ENCODE measurements at places on chromosomes 1 and 21. TPM values are rescaled to one million over a fixed set of nuclear protein-coding genes. Genes with fewer than 3 reads are reported as not detected.

Gene NPHS2
- not detected for polyA plus RNA-seq

Gene TGFBR3
- polyA plus RNA-seq: 1.2 TPM

Gene CNR2
- not detected for polyA plus RNA-seq

Gene JTB
- polyA plus RNA-seq: 71.7 TPM

Gene PAX7
- polyA plus RNA-seq: not detected

Gene IVL
- 231 TPM for polyA plus RNA-seq

Gene BNIPL
- 25.8 TPM for polyA plus RNA-seq

Gene PCP4
- polyA plus RNA-seq: not detected

Gene MYOC
- polyA plus RNA-seq: not detected

DNA sequence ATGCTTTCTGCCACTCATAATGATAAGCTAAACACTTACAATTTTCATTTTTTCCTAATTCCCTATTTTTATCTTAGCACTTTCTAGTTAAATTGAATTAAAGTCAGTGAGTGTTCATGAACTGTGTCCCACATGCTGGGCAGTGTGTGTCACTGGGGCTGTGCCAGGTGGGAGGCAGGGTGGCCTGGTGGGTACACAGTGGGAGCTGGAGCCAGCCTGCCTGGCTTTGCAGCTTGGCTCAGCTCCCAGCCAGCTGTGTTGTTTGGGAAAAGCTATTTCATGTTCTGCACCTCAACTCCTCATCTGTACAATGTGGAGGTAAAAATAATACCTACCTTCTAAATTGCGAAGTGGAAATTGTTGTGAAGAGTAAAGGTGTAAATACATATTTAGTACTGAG lies 238.4 kb downstream of the PLA2G4A start:
- DNase-seq: no peak

DNA sequence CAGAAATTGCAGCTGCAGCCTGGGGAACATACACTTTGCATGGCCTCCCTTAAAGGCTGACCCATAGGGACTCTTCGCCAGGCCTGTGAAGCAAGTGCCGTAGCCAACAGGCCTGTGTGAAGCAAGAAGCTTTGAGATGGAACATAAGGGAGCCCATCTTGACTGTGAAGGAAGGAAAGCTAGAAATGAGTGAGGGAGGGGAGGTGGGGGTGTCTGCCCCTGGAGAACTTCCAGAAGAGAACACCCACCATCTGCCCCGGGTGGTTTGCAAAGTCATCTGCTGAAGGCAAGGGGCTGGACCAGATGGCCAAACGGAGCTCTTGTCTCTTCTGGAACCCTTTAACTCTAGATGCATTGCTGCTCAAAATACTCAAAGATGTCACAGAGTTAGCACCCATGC lies 103.3 kb upstream of the GRIK3 start:
- no peak for DNase-seq

DNA sequence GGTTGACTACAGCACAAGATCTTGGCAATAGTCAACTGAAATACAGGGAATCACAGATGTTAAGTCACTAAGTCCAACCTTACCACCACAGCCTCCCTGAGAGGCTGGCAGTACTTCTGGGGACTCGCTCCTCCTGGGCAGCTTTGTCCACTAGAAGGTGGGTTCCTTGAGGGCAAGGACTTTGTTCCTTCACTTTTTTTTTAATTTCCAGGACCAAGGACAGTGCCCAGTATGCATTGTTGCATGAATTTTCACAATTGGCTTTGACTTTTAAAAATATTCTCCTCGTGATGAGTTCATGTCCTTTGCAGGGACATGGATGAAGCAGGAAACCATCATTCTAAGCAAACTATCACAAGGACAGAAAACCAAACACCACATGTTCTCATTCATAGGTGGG lies 96.7 kb upstream of the IGSF21 start:
- no peak for DNase-seq

GRCh38 chr1:78275906-78276685 lies 214.7 kb upstream of the PTGFR start:
- no peak for DNase-seq

DNA sequence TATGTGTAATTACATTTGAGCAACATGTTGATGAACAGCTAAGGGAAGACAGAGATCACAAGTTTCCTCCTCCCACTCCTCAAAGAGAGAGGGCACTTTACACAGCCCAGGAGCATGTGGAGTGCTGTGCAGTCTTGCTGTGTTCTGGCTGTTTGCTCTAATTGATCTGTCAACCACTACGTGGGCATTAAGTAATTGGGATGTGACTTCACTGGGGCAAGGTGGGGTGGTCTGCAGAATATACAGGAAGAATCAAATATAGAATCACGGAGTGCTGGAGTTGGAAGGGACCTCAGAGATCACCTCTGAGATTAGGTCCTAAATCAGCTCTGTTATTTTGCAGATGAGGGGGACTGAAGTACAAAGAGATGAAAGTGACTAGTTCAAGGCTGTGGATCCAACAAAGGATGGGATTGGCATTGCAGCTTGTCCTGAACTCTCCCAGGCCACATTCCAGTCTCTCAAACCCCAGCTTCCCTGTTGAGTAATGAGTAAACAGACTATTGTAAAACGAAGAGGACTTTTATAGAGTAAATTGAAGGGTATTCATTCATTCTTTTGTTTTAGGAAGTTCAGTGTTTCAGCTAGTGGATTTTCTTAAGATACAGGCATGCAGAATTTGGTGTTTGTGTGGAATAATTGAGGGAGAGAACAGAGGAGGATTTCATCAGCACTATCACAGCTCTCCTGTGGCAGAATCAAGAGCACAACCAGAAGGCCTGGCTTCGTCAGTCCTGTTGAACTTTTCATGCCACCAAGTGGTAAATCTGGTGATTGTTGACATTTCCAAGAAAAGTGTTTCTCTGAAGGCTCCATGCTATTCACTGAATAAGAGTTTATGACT lies 22.4 kb downstream of the NOS1AP start:
- DNase-seq: no peak

- no peak for DNase-seq
Measured at GRCh38 chr1:119600561-119600960, 47.5 kb downstream of the ZNF697 start.

DNA sequence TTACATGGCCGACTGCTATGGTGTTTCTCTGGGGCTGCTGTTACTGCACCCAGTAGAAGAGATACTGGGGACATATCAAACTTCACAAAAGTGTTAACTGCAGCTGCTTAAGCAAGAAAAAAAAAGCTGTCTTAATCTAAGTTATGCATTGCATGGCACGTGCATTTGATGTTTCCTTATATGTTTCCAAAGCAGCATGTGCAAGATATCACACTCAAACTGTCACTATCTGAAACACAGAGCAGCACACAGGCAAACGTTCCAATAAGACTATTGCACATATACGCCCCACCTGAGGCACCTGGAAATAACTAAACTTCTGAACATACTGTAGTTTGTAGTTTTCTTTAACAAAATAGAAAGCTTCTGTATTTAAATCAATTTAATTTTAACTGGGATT lies 671.4 kb upstream of the ADGRL2 start:
- no peak for DNase-seq

DNA sequence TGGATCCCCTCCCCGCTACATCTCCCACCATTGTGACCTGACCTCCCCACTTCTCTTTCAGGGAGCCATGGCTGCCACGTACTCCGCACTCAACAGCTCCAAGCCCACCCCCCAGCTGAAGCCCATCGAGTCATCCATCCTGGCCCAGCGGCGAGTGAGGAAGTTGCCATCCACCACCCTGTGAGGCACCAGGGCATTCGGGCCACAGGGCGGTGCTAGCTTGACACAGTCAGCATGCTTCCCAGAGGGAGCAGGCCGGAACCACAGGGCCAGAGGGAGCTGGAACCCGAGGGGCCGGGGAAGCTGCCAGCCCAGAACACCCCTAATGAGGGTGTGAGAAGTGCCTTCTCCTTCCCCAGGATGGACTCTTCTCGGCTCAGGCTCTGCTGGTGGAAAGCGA lies 44.5 kb downstream of the RPS6KA1 start:
- no peak for DNase-seq

DNA sequence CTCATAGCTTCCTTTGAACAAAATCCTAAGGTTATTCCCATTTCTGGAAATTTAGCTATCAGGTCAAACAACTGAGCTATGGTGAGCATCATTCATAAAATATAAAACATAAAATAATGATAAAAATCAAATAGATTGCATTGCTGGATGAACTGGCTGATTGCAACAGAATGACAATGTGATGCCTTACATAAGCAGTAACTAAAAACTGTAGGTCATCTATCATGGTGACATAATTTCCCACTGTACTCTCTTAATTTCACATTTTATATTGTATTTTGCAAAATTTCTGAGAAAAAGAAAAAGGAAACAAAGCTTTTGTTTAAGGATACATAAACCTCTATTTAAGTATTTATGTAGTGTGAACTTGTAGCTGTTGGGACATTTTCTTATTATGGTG lies 4.6 kb downstream of the PTGER3 start:
- DNase-seq: no peak

GRCh38 chr1:240946926-240947325 lies 335.0 kb upstream of the GREM2 start:
- DNase-seq: no peak

DNA sequence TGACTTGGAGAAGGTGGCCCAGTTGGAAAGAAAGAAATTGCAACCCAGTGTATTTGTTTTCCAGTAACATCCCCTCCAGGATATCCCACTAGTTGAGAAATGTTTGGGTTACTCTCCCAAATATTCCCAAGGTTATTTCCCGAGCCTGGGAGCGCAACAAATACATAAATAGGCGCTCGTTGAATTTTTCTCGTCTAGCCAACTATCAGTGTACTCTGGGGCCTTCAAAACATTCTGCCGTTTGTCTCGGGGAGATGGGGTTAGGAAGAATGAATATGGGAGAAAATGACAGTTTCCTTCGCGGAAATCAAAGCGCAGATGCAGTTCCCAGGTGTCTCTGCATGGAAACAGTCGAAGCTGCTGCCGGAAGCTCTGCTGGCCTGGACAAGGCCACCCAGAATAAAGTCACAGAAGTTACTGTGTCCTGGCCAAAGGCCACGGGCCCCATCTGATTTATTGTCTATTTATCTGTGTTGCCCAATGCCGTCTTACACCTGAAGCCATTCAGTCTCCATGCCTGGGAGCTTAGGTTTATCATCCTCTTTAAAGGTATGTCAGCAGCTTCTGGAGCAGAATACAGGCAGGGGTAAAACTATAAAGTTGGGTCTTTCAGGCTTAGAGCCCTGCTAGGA lies 1.0 kb downstream of the C1orf115 start:
- no peak for DNase-seq

DNA sequence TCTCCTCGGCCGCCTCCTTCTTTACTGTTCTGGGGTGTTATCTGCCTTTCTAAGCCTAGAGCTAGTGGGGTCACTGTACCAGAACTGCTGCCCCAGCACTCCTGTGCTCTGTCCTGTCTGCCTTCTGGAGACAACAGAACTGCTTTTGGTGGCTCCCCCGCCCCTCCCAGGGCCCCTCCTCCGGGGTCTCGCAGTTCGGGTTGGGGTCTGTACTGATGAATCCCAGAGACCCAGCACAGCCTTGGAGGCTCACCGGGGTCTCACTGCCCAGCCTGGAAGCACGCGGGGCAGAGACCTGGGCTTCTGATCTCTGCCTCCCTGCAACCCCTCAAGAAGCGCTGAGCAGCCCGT lies 3.2 kb upstream of the PLEKHA6 start:
- DNase-seq: no peak

DNA sequence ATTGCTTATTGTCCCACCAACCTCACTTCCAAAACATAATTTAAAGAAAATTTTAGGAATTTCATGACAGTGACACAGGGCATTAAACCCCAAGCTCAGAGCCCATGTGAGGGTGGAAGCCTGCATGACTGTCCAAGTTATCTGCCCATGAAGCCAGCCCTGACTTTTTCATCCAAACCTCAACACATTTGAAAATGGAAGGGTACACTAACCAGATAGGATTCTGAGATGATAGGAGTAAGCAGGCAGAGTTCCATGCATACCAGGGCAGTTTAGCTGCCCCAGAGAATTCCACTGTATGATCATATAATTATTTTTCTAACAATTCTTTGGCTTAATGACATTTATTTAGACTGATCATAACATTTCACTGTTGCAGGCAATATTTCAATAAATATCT lies 986.0 kb downstream of the TTLL7 start:
- DNase-seq: no peak

GRCh38 chr1:222522105-222522915 lies 25.6 kb downstream of the HHIPL2 start:
- no peak for DNase-seq

DNA sequence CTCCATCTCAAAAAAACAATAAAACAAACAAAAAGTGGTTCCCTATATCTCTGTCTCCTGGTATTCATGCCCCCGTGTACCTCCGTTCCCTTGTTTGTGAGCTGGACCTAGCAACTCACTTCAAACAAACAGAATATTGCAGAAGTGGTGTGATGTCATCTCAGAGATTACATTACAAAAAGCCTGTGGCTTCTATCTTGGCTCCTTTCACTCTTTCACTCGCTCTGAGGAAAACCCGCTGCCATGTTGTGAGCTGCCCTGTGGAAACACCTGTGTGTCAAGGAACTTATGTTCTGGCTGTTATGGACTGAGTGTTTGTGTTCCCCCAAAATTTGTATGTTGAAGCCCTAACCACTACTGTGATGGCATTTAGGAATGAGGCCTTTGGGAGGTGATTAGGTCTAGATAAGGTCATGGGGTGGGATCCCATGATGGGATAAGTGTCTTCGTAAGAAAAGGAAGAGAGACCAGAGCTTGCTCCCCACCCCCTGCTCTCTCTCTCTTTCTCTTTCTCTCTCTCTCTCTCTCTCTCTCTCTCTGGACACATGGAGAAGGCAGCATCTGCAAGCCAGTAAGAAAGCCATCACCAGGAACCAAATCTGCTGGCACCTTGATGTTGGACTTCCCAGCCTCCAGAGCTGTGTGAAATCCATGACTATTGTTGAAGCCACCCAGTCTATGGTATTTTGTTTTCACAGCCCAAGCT lies 7.4 kb upstream of the HYI start:
- DNase-seq: no peak

GRCh38 chr1:115755456-115756370 lies 12.8 kb downstream of the CASQ2 start:
- no peak for DNase-seq

- no peak for DNase-seq
Measured at GRCh38 chr21:23394458-23394857, 2212.8 kb downstream of the MRPL39 start.

Data from keratinocyte (primary cell).